Right renal pelvis (tissue), 4 donors: ENCODE measurements at places on chromosomes 5 and 9. TPM values are rescaled to one million over a fixed set of nuclear protein-coding genes. Genes with fewer than 3 reads are reported as not detected.
A peak's percentile ranks its signal among the peaks of the same experiment; 100 is the strongest.

DNA sequence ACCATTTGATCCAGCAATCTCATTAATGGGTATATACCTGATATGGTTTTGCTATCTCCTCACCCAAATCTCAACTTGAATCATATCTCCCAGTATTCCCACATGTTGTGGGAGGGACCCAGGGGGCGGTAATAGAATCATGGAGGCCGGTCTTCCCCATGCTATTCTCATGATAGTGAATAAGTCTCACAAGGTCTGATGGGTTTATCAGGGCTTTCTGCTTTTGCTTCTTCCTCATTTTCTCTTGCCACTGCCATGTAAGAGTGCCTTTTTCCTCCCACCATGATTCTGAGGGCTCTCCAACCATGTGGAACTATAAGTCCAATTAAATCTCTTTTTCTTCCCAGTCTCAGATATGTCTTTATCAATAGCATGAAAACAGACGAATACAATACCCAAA lies 74.5 kb upstream of the APC start:
- DNase-seq: no peak

GRCh38 chr5:166823360-166823759 lies 1468.1 kb upstream of the WWC1 start:
- DNase-seq: no peak

GRCh38 chr9:90985631-90986030 lies 184.0 kb downstream of the SYK start:
- no peak for DNase-seq

DNA sequence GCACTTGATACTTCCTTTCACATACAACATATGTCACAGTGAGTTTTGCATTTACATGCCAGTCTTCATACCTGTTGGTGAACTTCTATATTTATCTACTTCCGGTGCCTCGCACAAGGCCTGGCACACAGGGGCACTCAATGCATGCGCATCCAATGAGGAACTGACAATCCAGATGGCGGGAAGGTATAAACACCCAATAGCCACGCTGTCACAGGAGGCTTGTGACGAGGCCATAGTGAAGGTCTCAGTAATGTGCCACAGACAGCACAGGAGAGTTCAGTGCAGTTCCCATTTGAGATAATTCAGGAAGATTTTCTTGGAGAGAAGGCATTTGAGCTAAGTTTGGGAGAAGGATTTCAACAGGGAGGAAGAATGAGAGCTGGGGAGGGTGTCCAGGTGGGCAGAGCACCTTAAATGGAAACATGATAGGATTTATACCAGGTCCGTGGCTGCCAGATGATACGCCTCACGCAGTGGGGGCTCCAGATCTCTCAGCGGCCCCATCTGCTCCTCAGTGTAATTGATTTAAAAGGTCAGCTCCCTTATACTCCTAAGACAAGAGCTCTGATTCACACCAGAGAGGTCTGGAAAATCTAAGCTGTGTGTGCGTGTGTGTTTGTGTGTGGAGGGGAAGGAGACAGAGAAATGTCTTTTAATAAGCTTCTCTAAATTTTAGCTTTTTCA lies 206.2 kb downstream of the DCP2 start:
- no peak for DNase-seq

GRCh38 chr9:18438300-18438925 lies 35.5 kb upstream of the ADAMTSL1 start:
- peak; percentile 65 for DNase-seq

GRCh38 chr9:112188884-112189283 lies 13.8 kb upstream of the SUSD1 start:
- DNase-seq: no peak

DNA sequence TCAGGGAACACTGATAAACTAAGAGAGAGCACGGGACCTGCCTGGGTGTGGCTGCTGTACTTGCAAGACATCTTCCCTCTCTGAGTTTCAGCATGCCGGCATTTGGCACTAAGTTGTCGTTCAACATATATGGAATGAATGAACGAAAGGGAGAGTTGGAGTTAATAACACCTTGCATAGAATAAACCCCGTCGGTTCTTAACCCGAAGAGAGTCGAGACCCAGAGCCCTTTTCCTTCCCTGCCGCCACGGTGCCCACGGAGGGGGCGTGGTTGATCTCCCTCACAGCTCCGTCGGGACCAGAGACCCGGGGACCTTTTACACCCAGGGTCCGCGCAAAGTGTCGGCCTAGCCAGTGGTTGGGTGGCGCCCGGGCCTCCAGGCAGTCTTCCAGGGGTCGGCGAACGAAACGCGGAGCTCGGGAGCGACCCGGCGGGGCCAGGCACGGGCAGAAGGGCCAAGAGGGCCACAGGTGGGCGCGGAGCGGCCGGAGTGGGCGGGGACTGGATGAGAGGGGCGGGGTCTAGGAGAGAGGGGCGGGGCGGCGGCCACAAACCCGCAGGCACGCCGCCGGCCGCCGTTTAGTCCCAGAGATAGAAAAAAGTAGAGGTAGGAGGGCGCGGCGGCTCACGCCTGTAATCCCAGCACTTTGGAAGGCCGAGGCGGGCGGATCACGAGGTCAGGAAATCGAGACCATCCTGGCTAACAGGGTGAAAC lies 735 bp upstream of the RPL26L1 start:
- DNase-seq: no peak

The CHSY3 gene
- polyA plus RNA-seq: 5.1 TPM

The SAPCD2 gene
- 9.5 TPM for polyA plus RNA-seq

The VCAN gene
- polyA plus RNA-seq: 305 TPM
